ENCODE measurements at places on chromosomes 2 and 18. TPM values are rescaled to one million over a fixed set of nuclear protein-coding genes. Genes with fewer than 3 reads are reported as not detected.

- no peak overlapping the region for H3K27ac ChIP-seq
- H3K27me3 ChIP-seq, result no peaks in the 10 kb centered on the region
- no peak overlapping the region for H3K4me3 ChIP-seq
- H3K4me1 ChIP-seq, result no peaks in the 10 kb centered on the region
- H3K36me3 ChIP-seq, result no peaks in the 10 kb centered on the region
- DNase-seq, result no peak
These were observed 270.8 kb upstream of the UBE2E3 start for GRCh38 chr2:180709392-180710145.

Gene CNGA3
- not detected for total RNA-seq

Gene CDKL4
- total RNA-seq, result 1.1 TPM

DNA sequence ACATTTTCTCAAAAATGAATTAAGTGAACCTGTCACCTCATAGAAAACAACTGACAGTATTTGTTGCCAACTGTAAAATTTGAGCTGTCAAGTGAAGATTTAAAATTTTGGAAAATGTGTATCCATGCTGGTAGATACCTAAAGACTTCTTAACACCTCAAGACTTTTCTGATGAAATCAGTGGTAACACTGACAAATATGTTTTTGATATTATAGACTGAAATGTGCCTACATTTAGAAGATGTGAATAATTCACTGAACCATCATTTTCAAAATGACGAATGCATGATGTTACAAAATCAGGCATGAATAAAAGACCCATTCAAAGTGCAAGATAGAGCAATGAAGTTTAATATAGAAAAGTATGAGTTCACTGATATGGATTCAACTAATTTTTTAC lies 51.5 kb upstream of the ASPRV1 start:
- H3K4me1 ChIP-seq, result no peaks in the 10 kb centered on the region
- H3K4me3 ChIP-seq, result no peak overlapping the region
- no peaks in the 10 kb centered on the region for H3K27me3 ChIP-seq
- DNase-seq, result no peak
- H3K36me3 ChIP-seq, result no peaks in the 10 kb centered on the region

Gene ANKRD62
- under 0.01 TPM for total RNA-seq

DNA sequence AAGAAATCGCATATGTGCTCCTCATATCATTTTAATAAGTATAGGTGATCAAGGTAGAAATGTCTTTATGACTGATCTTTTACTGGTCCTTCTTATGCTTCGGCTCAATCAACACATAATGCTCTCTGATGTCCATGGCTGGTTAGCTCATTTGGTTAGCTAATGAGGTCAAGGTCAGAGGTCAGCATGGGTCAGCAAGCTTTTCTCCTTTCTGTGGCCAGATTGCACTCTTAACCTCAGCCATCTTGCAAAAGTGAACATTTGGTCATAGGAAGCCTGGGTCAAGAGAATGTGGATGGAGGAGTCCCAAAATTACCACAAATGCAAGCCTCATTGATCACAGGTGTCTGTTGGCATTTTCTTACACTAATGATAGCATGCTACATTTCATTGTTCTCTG lies 35.4 kb upstream of the DARS1 start:
- no peaks in the 10 kb centered on the region for H3K4me1 ChIP-seq
- H3K27me3 ChIP-seq, result no peaks in the 10 kb centered on the region
- H3K27ac ChIP-seq, result no peak overlapping the region
- H3K36me3 ChIP-seq, result no peaks in the 10 kb centered on the region

GRCh38 chr2:149094217-149095015 lies 55.9 kb downstream of the LYPD6B start:
- no peak for DNase-seq
- no peaks in the 10 kb centered on the region for H3K4me1 ChIP-seq
- H3K4me3 ChIP-seq, result no peak overlapping the region
- H3K27me3 ChIP-seq, result no peaks in the 10 kb centered on the region

DNA sequence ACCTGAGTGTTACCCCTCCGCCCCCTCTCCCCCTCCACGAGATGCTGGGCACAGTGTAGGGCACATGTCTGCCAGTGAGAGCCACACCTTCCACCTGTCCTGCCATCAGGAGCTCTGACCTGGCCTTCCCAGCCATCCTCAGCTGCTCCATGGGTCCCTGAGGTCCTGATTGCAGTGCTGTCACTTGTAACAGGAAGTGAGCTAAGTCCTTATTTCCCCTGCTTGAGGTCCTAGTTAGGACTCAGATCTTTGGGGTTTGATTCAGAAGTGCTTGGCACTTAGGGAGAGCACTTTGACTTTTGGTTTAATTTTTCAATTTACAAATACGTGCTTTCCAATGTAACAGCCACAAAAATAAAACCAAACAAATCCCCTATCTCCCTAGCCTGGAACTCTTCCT lies 125.5 kb downstream of the WDSUB1 start:
- H3K4me1 ChIP-seq, result peaks cover 5% of the 10 kb centered on the region
- no peaks in the 10 kb centered on the region for H3K27me3 ChIP-seq
- no peak for DNase-seq
- no peak overlapping the region for H3K4me3 ChIP-seq
- H3K36me3 ChIP-seq, result no peaks in the 10 kb centered on the region
- H3K27ac ChIP-seq, result no peak overlapping the region

DNA sequence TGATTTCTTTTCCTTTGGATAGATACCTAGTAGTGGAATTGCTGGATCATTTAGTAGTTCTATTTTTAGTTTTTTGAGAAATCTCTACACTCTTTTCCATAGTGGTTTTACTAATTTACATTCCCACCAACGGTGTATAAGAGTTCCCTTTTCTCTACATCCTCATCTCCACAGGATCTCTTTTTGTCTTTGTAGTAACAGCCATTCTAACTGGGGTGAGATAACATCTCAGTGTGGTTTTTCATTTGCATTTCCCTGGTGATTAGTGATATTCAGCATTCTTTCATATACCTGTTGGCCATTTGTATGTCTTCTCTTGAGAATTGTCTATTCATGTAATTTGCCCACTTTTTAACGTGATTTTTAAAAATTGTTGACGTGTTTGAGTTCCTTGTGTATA lies 13.8 kb downstream of the RFTN2 start:
- no peaks in the 10 kb centered on the region for H3K27me3 ChIP-seq
- no peak for DNase-seq
- H3K27ac ChIP-seq, result no peak overlapping the region
- no peak overlapping the region for H3K4me3 ChIP-seq

Gene SERPINB3
- total RNA-seq, result not detected

- no peaks in the 10 kb centered on the region for H3K27me3 ChIP-seq
- peak overlapping the region; percentile 18 for H3K27ac ChIP-seq
- no peak overlapping the region for H3K4me3 ChIP-seq
- DNase-seq, result no peak
- peaks cover 5% of the 10 kb centered on the region for H3K4me1 ChIP-seq
These were observed 109.6 kb downstream of the SH3RF3 start for GRCh38 chr2:109238580-109238979.

GRCh38 chr2:54624591-54625071 lies 98.8 kb upstream of the EML6 start:
- H3K27me3 ChIP-seq, result no peaks in the 10 kb centered on the region
- peak overlapping the region; percentile 76 for H3K27ac ChIP-seq

Gene MAL
- not detected for total RNA-seq

DNA sequence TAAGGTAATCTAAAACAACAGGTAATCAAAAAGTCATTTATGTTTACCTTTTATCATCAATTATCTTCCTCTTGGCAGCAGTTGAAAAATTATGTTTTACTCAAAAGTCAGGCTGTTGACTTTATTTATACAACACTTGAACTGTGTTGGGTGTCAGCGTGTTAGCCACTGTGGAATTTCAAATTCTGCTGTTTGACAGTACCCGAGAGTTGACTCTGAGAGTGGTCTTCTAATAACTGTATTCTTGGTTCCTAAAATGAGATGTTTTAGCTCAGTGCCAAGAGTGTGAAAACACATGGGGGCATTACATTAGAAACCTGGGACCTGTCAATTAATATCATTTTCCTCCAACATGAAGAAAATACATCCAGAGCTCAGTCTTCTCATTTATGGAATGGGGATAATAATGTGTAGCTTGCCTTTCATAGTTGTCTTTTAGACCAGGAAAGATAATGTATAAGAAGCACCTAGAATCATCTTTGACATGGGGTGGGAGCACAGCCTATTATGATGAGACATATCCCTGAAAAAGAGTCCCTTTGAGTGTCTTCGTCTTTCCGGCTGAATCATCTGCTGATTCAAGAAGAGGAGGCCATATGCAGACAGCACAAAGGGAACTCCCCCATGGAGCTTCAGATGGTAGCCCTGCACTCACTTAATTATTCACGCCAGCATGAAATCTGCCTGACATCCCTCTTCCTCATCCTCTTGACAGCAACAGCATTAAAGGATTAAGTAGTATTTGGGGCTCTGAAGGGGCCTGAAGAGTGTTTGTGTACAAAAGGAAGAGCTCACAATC lies 89.1 kb downstream of the AFF3 start:
- H3K27me3 ChIP-seq, result no peaks in the 10 kb centered on the region
- no peak overlapping the region for H3K27ac ChIP-seq
- no peaks in the 10 kb centered on the region for H3K36me3 ChIP-seq
- no peak for DNase-seq
- no peak overlapping the region for H3K4me3 ChIP-seq

GRCh38 chr2:197088694-197089093 lies 162.2 kb upstream of the PGAP1 start:
- H3K27ac ChIP-seq, result no peak overlapping the region
- no peak for DNase-seq
- no peaks in the 10 kb centered on the region for H3K27me3 ChIP-seq

Gene HOXD12
- not detected for total RNA-seq

GRCh38 chr18:48539406-48540250 lies 797 bp downstream of the CTIF start:
- peak overlapping the region; percentile 93 for H3K27ac ChIP-seq
- peak overlapping the region; percentile 90 for H3K4me3 ChIP-seq
- H3K4me1 ChIP-seq, result peaks cover 21% of the 10 kb centered on the region
- peak; percentile 49 for DNase-seq

GRCh38 chr2:187482796-187483195 lies 34.7 kb upstream of the CALCRL start:
- H3K27ac ChIP-seq, result peak overlapping the region; percentile 12
- no peaks in the 10 kb centered on the region for H3K4me1 ChIP-seq
- H3K4me3 ChIP-seq, result no peak overlapping the region
- no peak for DNase-seq
- H3K27me3 ChIP-seq, result no peaks in the 10 kb centered on the region
- peaks cover 35% of the 10 kb centered on the region for H3K36me3 ChIP-seq

DNA sequence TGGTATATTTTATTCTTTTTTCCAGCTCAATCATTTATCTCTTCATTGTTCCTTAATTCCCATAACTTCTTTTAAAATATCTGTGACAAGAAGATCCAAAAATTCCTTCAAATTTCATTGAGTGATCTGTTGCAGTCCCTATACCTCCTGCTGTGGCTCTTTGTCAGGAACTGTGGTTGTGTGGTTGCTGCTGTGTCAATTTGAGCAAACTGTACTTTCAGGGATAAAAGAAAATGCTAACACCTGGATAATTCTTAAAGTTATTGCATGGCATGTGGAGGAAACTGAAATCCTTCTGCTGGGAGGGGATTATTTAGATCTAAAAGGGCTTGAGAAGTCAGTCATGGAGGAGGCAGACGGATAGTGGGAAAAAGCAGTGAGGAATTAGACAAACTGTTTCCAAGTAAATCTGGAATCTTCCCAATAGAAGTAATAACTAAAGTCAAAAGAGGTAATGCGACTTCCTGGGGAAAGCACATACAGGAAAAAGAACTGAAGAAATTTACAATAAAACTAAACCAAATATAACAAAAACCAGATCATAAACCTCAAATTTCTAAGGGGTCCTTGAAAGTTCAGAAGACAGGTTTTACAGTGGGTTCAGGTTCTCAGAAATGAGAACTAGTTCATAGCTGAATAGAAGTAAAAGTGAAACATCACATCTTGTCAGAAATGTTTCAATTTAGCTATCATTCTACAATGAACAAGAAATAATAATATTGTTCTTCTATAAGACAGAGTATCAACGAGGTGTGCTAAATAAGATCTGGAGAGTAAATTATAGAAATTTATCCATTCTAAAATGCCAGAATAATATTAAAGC lies 33.5 kb upstream of the CD226 start:
- H3K4me3 ChIP-seq, result no peak overlapping the region
- no peak for DNase-seq
- no peak overlapping the region for H3K27ac ChIP-seq
- no peaks in the 10 kb centered on the region for H3K27me3 ChIP-seq
- H3K4me1 ChIP-seq, result no peaks in the 10 kb centered on the region

DNA sequence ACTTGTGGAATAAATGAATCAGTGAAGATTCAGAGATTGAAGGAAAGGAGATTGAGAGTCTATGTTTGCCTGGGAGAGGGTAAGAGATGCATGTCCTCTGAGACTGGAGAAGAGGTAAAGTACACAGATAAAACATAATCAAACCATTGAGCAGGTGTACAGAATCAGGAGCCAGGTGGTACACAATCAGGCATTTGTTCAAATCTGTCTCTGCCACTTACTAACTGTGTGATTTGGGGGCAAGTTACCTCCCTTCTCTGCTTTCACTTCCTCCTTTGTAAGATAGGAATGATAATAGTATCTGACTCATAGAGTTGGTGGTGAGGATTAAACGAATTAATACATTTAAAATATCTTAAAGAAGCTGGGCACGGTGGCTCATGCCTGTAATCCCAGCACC lies 94.0 kb downstream of the CDK15 start:
- no peak for DNase-seq
- H3K4me3 ChIP-seq, result no peak overlapping the region
- no peaks in the 10 kb centered on the region for H3K27me3 ChIP-seq

GRCh38 chr2:201420442-201421113 lies 30.7 kb downstream of the TRAK2 start:
- H3K36me3 ChIP-seq, result no peaks in the 10 kb centered on the region
- no peak for DNase-seq
- H3K4me3 ChIP-seq, result no peak overlapping the region
- no peak overlapping the region for H3K27ac ChIP-seq

- H3K4me3 ChIP-seq, result no peak overlapping the region
- no peaks in the 10 kb centered on the region for H3K27me3 ChIP-seq
- no peaks in the 10 kb centered on the region for H3K36me3 ChIP-seq
- no peaks in the 10 kb centered on the region for H3K4me1 ChIP-seq
These were observed 12.0 kb downstream of the NPPC start for GRCh38 chr2:231914077-231914690.

- no peaks in the 10 kb centered on the region for H3K27me3 ChIP-seq
- no peak overlapping the region for H3K27ac ChIP-seq
- no peaks in the 10 kb centered on the region for H3K36me3 ChIP-seq
- no peak overlapping the region for H3K4me3 ChIP-seq
These were observed 100.0 kb downstream of the AQP4 start for GRCh38 chr18:26765498-26765897.

- no peaks in the 10 kb centered on the region for H3K4me1 ChIP-seq
- DNase-seq, result no peak
- H3K4me3 ChIP-seq, result no peak overlapping the region
- H3K27ac ChIP-seq, result no peak overlapping the region
These were observed 10.8 kb upstream of the BUB1 start for GRCh38 chr2:110688594-110689091.

DNA sequence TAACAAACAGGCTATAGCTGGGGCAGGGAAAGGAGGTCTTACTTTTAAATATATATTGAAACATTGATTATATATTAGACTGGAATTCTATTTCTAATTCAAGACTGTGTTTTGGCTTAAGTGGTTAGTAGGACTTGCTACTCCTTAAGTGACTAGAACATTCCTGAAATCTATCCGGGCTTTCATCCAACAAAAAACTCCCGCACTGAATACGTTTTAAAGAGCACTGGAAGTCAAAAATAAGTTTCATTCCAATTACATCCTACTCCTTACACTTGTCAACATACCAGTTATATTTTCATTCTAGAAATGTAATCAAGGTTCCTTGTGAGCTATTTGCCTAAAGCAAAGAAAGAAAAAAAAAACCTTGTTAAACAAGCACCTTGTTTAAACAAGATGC lies 204.6 kb downstream of the SP3 start:
- H3K4me3 ChIP-seq, result no peak overlapping the region
- H3K4me1 ChIP-seq, result no peaks in the 10 kb centered on the region
- no peak overlapping the region for H3K27ac ChIP-seq
- H3K36me3 ChIP-seq, result no peaks in the 10 kb centered on the region
- no peaks in the 10 kb centered on the region for H3K27me3 ChIP-seq
